ENCODE measurements at places on chromosomes 3 and 15.

DNA sequence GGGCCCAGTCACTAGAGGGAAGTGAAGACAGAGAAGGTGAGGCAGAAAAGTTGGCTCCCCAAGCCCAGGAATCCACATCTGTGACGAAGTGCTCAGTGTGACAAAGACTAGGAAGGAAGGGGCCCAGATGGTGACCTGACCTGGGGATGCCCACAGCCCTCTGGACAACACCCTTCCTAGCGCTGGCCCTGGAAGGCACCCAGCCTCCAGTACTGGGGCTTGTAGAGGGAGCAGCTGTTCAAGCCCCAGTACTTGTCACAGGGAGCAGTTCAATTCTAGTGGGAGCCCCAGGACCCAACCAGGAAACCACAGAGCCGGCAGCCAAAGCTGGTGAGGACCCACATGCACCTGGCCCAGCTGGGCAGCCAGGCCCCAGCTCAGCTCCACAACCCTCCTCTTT is 190.8 kb downstream of the XXYLT1 start:
- no peak for DNase-seq

DNA sequence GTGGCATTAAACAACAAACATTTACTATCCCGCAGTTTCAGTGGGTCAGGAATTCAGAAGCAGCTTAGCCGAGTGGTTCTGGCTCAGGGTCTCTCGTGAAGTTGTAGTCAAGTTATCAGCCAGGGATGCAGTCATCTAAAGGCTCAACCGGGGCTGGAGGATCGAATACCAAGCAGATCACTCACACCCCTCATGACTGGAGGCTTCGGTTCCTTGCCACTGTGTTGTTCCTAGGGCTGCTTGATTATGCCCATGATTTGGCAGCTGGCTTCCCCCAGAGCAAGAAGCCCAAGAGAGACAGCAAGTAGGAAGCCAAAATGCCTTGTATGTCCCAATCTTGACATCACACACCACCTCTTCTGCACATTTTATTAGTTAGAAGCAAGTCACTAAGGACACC is 33.9 kb upstream of the CDCP1 start:
- no peak for DNase-seq

- no peak for DNase-seq
These were observed 975.5 kb upstream of the CFAP20DC start for GRCh38 chr3:60025096-60026050.

DNA sequence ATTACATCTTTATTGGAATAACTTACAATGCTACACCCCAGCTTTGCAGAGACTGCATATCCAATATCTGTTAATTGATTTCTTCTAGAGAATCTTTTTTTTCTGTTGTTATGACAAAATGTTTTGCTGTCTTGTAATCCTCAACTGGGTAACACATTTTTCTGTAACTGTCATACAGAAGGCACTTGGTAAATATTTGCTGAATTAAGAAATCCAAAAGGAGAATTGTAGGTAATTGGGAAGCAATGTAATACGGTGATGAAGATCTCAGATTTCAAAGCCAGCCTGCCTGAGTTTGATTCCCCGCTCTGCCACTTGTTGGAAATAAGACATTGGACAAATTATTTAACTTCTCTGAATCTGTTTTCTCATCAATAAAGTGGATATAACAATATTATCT is 169.1 kb downstream of the WDR72 start:
- DNase-seq, result no peak

DNA sequence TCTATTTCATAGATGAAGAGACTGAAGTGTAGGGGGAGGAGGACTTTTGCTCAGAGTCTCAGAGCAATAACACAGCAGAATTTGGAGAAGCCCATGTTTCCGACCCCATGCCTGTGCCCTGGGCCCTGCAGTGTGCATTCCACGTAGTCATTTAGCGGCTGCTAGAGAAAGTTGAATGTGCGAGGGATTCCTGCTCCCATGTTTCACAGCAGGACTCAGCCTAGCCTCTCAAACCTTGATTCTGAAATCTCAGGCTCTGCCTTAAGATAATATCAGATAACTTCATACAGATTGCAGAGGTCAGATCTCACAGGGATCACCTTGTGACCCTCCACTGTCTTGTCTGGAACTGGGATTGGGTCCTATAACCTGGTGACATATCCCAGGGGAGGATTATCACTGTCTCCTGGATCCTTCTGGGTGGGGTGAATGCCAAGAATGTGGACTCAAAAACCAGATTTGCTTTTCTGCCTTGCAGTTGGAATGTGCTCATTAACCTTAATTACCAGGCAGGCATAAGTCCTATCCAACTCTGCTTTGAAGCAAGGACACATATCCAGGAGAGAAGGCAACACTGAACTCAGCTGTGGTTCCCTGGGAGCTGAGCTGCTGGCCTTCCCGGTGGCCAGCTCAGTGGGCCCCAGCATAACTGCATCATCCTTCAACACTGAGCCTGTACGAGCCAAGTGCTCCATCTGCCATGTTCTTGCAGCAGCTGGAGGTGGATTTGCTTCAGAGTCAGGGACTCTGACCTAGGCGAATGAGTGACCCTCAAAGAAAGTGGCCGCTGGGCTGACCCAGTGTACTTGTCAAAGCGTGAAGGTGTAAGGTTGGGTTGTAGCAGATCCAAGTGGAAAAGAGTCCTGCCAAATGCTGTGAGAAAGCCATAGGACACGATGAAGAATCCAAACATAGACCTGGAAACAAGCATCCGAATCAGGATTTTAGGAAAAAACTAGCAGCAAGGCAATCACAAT is 43.0 kb downstream of the CTXND1 start:
- no peak for DNase-seq

DNA sequence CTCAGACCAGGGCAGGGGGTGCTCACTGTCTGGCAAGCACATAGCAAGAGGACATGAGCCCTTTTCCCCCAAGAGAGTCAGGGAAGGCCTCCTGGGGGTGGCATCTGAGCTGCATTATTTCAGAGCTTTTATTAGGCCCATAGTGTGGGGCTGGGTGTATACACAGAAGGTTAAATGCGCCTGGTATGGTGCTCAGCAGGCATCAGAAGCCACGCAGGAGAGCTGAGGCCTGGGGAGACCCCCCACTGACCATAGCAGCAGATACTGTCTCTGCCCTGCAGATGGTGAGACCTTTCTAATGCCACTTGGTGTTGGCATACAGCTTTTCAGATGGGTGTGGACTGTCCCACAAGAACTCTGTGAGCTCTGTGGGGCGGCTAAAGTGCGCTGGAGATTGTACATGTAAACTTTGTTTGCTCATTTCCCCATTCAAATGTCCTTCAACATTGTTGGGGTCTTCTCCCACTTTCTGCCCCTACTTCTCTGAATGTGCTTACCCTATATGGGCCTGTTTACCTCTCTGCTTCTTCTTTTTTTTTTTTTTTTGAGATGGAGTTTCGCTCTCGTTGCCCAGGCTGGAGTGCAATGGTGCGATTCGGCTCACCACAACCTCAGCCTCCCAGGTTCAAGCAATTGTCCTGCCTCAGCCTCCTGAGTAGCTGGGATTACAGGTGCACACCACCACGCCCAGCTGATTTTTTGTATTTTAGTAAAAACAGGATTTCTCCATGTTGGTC is 62.2 kb downstream of the CDC25A start:
- DNase-seq, result no peak

DNA sequence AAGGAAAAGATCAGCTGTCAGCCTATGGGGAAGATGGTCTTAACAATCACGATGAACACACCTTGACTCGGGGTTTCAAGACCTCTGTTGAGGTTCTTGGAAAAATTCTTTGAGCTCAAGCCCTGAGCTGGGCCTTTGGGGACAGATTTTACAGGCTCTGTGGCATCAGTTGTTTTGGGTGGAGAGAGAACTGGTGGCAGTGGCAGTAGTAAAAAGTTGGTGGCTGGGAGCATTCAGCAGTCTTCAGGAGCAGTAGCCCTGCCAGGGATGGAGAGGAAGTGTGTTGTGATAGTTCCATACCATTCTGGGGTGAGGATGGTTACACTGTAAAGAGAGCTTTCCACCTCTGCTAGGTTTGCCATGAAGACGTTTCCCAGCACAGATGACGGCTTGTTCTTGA is 4.9 kb upstream of the KY start:
- DNase-seq, result no peak

- no peak for DNase-seq
These were observed 204.6 kb downstream of the LRRC3B start for GRCh38 chr3:26827169-26827568.

DNA sequence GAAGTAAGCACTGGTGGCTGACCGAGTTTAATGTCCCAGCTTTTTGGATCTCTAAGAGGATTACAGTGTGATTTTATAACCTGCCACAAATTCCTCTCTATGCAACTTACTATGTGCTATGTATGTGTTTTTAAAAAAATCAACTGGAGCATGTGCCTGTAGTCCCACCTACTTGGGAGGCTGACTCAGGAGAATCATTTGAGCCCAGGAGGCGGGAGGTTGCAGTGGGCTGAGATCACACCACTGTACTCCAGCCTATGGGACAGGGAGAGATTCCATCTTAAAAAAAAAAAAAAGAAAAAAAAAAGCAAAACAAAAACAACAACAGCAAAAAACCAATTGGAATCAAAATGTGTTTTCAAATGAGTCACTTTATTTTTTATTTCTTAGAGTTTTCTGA is 29.6 kb downstream of the DUT start:
- no peak for DNase-seq

- no peak for DNase-seq
These were observed 351.0 kb downstream of the MCTP2 start for GRCh38 chr15:94582368-94582767.

- no peak for DNase-seq
These were observed 241.9 kb upstream of the PEX5L start for GRCh38 chr3:180278583-180279188.

DNA sequence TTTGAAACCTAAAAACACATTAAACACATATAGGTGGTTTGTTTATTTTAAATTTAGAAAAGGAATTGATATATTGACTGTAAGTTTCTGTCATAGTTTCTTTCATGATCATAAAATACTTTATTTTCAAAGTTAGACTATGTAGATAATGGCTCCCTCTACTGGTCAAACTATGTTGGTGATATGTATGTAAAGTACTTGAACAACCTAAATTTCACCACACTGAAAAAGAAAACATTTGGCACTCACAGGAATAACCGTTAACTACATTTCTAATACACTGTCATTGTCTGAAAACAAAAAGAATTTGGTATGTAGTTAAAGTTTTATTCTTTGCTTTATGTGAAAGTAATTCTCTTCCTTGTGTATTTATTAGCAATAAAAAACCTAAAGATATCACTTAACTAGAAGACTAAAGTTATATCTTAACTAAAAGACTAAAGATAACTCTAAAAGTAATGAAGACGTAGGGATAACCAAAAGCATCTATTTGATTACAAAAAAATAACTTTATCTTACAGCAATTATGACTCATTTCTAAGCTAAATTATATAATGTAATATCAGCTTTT is 427.5 kb downstream of the VGLL3 start:
- DNase-seq, result peak; percentile 13

GRCh38 chr15:41408234-41408641 is 5.9 kb upstream of the NDUFAF1 start:
- DNase-seq, result no peak

DNA sequence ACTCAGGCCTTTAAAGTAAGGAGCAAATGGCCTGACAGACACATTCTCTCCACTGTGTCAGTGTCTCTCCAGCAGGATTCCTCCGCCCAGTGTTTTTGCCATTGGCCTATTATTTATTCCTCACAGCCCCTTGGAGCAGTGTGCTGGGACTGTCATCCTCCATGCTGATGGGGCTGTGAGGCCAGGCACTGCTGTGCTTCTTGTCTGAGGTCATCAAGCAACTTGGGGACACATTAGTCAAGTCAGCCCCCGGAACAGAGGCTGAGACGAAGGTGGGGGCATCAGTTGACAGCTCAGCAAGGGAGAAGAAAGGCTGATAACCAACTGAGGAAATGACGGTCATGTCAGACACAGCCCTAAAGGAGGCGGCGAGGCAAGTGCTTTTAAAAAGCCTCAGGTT is 67.4 kb downstream of the XXYLT1 start:
- no peak for DNase-seq

DNA sequence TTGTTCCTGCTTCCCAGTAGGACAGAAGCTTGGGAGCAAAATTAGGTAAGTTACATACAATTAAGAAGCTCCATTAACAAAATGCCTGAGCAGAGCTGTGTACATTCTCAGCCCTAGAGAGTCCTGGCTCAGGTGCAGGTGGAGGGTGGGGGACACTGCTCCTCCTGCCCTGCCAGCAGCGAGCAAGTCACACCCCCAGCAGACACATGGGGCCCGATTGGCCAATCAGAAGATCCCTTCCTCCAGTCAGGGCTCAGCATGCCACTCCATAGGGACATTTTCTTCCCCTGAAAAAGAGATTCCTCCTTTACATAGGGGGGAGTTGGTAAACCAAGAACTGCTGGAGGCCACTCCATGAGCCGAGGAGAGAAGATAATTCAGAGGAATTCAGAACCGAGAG is 62.1 kb downstream of the PLXNA1 start:
- DNase-seq, result no peak

DNA sequence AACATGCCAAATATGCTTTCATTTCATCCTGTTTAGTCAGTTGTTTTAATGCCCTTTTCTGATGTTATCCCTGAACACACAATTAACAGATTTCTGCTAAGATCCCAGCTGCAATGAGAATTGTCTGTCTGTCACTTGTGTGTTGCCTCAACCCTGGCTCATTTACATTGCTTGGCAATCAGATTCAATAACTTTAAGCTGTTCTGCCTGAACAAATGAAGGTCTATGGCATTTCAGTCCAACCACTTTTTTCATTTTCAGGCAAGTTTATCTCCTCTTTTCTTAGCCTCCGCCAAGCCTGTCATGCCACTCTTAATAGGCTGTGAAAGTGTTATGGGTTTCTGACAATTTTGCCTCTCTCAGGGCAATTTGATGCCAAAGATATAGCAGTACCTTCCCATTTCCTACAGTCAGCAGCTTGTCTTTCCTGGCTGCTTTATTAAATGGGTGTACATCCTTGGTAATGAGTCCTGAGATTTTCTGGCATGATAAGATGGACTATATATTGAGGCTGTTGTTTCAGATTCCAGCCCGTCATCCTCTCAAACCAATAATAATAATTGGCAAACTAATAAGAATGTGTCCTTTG is 68.7 kb upstream of the ADAMTS9 start:
- no peak for DNase-seq

DNA sequence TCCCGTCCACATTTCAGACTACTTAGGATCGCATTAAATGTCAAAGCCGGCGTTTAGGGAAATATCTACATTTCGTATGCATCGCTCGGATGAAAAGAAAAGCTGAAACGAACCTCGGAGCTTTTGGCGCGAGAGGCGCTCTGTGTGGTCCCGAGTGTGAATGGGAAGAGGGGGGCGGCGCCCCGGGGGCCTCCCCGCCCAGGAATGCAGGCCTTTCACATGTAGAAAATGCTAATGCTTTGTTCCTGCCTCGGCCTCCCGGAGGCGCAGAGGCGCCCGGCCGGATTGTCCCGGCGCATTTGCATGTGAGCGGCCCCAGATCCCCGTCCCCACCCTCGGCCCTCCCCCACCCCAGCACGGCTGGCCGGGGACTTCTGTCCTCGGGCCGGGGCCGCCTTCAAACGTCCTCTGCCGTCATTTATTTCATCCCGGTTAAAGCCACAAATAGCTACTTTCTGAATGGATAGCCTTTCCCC is 37.0 kb upstream of the TRIM71 start:
- DNase-seq, result no peak

- DNase-seq, result no peak
These were observed 155.9 kb upstream of the TBL1XR1 start for GRCh38 chr3:177353140-177353539.
